ENCODE measurements at places on chromosomes 16 and 17.

GRCh38 chr16:81797443-81797842 lies 18.4 kb downstream of the PLCG2 start:
- DNase-seq: no peak

DNA sequence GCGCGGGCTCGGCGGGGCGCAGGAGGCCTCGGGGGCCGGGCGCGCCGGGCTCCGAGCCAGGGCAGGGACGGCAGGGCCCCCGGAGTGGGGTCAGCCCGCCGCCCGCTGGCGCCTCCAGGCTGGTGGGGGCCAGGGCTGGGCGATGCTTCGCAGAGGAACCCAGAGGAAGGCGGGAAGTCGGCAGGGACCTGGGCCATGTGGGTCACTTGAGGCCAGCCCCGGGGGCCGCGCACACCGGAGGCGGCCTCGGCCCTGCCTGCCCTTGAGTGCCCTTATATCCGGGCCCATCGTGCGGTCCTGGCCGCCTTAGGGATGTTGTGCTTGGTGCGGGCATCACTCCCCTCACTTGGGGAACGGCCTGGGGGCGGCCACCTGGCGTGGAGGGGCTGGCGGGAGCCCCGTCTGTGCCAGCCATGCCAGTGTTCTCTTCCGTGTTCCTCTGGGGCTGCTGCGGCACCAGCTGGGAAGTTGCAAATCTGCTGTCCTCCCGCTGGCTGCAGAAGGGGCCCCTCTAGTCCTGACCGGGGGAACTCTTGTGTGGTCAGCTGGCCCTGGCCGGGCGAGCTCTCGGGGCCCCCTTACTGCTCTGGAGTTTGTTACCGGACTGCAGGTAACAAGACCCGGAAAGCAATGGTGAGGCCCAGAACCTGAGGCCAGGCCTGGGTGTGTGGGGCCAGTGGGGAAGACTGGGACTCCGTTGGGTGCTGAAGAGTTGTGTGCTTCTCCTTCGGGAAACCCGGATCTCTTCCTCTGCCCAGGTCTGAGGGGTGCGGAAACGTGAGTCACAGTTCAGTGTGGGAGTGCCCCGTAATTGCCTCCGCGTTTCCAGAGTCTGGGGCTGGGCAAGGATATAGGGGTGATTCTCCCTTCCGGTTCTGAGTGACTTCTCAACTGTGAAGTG lies 849 bp downstream of the CAPN15 start:
- peak; percentile 60 for DNase-seq

DNA sequence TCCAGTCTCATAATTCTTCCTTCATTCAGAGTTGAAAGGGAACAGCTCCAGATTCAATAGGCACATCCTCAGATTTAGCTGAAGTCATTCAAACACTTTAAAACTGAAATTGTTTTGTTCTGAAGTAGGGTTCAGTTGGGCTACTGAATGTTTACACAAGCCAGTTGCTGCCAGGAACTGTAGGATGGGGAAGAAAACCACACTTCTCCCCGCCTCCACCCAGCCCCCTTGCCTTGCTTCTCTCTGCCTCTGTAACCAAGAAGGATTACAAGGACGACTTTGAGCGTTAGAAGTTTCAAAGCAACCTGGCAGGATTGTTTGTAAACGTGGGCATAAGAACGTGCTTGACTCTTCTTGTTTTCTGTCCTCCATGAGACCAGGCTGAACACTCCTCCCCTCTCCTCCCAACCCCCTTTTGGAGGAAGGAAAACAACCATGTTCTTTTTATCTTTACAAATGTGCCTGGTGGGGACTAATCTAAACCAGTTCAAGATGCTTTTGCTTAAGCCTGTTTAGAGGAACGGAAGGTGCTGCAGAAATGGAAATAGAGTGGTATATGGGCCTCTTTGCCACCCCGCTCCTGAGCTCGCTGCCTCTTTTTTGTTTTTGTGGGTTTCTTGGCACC lies 287.9 kb downstream of the FTO start:
- DNase-seq: peak; percentile 21

GRCh38 chr17:79940459-79941087 lies 95.1 kb downstream of the TBC1D16 start:
- DNase-seq: no peak

GRCh38 chr17:68457168-68457538 lies at the start of gene WIPI1:
WIPI1 (minus strand) TSS chr17:68457496; CDS start chr17:68457421, 75 bp downstream.
- no peak for DNase-seq

- DNase-seq: no peak
Measured at GRCh38 chr17:40176754-40177110, 538 bp upstream of the RAPGEFL1 start.

DNA sequence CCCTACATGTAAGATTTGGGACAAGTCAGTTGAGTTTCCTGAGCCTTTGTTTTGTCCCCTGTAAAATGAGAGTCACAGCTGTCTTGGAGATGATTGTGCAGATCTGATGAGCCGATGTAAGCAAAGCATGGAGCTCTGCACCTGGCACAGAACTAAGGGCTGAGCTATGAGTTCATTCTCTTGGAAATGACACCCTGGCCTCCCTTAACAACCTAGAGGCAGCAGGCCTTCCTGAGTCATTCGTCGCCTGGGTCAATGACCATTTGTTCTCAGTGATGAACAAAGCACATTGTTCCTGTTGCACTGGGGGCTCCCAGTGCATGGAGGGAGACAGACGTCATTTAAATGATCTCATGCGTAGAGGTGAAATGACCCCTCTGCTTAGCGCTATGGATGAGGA lies 62.8 kb upstream of the GCSH start:
- DNase-seq: no peak

- peak; percentile 50 for DNase-seq
Measured at GRCh38 chr17:39485555-39485954, 24.3 kb downstream of the CDK12 start.

- DNase-seq: no peak
Measured at GRCh38 chr17:48180842-48181629, 73.5 kb downstream of the SNX11 start.

- DNase-seq: no peak
Measured at GRCh38 chr17:43952351-43952723, 1.4 kb downstream of the PYY start.

DNA sequence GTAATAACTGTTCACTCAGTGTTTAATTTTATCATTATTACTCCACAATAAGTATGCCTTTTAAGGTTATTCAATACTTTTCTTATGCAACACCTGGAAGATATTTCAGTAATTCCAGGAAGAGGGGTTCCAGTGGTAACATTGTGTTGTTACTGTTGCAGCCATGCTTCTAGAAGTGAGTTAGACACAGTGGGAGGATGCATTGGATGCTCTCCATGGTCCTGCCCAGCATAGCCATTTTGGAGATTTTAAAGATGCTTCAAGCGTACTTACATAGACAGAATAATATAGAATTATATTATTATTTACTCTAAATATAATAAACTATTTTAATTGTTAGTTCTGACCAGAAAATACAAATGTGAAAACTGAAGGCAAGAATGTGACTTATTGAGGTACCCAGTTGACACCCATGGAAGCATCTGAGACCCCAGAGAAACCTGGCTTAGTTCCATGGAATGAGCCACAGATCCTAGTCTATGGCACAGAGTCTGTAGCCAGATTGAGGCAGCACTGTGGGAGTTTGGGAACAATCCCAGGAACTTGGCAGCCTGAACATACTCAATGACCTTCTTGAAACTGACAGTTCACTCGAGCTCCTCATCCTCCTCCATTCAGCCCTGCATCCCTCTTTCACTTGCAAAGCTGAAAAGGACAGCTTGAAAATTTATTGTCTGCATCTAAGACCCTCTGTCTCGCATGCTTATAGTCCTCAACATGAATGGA lies 190.1 kb upstream of the HS3ST4 start:
- DNase-seq: no peak

- peak; percentile 17 for DNase-seq
Measured at GRCh38 chr17:37570527-37571093, 38.6 kb downstream of the SYNRG start.

DNA sequence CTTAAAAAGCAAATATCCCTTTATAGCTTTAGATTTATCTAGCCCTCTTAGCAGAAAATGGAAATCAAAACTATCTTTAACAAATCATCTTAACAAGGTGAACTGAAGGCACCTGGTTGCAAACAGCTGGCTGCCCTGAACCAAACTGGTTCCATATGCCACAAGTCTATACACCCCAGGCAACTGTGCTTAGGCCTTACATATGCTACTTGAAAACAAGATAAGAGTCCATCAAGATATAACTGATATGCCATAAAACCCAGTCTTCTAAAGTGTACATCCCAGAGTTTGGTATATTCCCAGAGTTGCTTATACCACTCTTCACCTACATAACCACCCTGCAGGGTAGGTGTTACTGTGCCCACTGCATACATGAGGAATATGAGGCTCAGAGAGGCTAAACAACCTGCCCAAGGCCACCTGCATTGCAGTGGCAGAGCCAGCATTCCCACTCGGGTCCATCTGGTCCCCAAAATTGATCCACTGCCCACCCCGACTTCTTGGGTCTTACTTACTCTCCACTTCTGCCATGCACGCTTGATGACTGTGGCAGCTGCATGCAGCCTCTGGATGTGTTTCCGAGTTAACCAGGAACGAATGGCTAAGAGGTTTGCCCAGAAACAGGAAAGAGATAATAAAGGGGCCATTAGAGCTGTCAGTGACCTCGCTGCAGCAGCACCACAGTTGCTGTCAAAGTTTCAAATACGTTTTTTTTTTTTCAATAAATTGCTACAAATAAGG lies 12.2 kb downstream of the ZNHIT3 start:
- no peak for DNase-seq

GRCh38 chr17:55340686-55341085 lies 75.9 kb downstream of the HLF start:
- DNase-seq: no peak

DNA sequence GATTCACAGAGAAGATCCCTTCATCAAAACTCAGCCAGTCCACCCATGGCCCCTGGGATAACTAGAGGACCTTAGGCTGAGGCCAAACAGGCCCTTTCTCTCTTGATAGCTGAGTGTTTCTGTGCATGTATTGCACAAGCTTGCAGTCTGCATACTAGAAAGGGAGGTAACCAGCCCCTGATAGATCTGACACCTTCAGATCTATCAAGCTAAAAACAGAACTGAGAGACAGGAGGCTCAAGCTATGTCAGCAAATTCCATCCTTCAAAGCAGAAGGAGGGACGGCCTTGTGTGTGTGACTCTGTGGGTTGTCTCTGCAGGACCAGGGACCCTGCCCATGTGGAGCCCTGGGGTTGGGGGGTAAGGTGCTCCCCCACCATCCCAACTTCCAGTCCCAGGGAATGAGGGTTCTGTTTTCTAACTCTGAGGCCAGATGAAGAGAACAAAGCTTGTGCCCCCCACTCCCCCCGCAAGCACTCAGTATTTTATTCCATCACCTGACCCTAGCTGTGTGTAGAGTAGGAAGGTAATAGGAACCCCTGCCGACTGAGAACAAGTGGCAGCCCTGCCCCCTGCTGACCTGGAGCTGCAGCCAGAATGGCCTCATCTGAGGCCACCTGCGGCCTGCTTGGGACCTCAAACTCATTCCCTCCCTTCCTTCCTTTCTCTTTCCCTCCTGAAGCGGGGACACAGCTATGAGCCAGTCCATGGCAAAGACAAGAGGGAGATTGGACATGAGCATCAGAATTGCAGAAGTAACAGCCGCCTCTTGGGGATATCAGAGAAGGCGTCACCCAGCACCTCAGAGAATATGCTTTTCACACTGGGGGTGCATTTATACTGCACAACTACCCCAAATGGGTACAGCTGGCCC lies 63.8 kb downstream of the SMPD3 start:
- DNase-seq: no peak
